T-helper 17 cell (primary cell): ENCODE measurements at places on chromosomes 6 and 20.

DNA sequence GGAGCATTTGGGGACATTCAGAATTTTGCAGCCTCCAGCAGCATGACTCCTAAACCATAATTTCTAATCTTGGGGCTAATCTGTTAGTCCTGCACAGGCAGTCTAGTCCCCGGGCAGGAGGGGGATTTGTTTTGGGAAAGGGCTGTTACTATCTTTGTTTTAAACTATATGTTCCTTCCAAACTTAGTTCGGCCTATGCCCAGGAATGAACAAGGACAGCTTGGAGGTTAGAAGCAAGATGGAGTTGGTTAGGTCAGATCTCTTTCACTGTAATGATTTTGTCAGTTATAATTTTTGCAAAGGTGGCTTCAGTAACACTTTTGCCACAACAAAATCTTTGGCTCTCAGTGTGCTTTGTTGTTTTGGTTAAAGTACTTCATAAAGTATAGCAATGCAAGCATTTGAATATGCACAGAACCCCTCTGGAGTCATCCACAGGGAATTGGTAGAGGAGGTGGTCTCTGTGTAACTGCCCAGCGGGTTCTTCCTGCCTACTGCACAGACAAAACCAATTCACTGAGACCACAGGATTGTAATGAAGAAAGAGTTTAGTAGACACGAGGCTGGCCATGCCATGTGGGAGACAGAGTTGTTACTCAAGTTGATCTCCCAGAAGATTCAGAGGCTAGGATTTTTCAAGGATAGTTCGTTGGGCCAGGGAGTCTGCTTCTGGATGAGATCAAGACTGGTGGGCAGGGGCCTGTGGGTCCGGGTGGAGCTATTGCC lies 224.1 kb upstream of the MYLIP start:
- no peak for DNase-seq
- no peaks in the 10 kb centered on the region for H3K36me3 ChIP-seq
- H3K4me1 ChIP-seq = no peaks in the 10 kb centered on the region
- H3K4me3 ChIP-seq = no peak overlapping the region
- H3K27me3 ChIP-seq = peaks cover 23% of the 10 kb centered on the region
- H3K27ac ChIP-seq = no peak overlapping the region

DNA sequence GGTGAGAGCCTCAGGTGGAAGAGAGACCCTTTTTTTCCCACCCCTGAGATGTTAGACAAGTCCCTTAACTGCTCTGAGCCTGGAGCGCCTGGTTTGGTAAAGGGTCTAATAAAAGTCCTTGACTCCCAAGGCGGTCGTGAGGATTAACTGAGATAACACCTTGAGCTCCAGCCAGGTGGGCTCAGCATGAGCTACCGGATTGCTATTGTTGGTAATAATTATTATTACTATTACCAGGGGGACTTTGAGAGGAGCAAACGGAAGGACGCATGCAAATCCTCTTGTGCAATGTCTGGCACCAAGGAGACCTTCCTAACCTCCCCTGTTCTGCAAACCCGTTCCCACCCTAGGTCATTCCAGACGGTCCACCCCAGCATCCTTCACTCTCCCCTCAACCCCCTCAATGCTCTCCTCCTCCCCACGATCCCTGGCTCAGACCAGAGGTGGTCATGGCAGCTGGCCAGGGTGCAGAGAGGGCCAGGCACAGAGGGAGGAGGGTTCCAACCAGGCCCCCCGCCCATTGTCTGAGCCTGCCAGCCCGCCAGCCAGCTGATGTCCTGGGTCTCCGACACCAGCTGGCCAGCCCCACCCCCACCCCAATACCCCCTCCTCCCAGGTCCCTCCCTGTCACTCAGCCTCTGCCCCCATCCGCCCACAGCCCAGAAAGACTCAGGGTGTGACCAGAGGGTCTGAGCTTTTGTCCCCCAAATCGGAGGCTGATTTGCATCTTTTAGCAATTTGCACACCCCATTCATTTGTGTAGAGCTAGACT lies 14.3 kb upstream of the CBFA2T2 start:
- H3K27me3 ChIP-seq = no peaks in the 10 kb centered on the region
- H3K36me3 ChIP-seq = peaks cover 3% of the 10 kb centered on the region
- peaks cover 3% of the 10 kb centered on the region for H3K4me1 ChIP-seq

- H3K4me3 ChIP-seq = no peak overlapping the region
- H3K36me3 ChIP-seq = no peaks in the 10 kb centered on the region
- peaks cover 8% of the 10 kb centered on the region for H3K27me3 ChIP-seq
Measured at GRCh38 chr20:52270696-52271095, 79.1 kb upstream of the ZFP64 start.

DNA sequence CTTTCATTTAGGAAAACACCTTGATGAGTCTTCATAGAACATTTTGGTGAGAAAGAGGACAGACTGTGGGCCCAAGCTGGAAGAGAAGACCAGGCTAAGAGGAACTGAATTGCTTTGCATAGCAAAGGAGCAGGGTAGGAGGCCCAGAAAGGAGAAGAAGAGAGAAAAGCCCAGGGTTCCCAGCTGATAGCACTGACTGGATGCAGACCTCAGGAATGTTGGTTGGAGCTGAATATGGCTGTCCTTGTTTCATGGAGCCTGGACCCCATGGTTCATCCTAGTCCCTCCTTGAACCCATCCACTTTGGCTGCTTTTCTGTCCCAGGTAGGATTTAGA lies 18.0 kb upstream of the ZFAND3 start:
- no peak overlapping the region for H3K4me3 ChIP-seq
- DNase-seq = no peak
- no peak overlapping the region for H3K27ac ChIP-seq
- no peaks in the 10 kb centered on the region for H3K36me3 ChIP-seq
- peaks cover 4% of the 10 kb centered on the region for H3K4me1 ChIP-seq

- H3K36me3 ChIP-seq = peaks cover 2% of the 10 kb centered on the region
- no peak overlapping the region for H3K27ac ChIP-seq
- DNase-seq = no peak
Measured at GRCh38 chr6:89580997-89581666, 57.4 kb downstream of the LYRM2 start.

- no peaks in the 10 kb centered on the region for H3K36me3 ChIP-seq
- H3K4me3 ChIP-seq = no peak overlapping the region
- no peaks in the 10 kb centered on the region for H3K4me1 ChIP-seq
- H3K27ac ChIP-seq = no peak overlapping the region
- H3K27me3 ChIP-seq = no peaks in the 10 kb centered on the region
Measured at GRCh38 chr6:66226109-66226508, 519.1 kb upstream of the EYS start.

- H3K4me3 ChIP-seq = peak within 1 kb of the TSS; percentile 88
- no peak for DNase-seq
- H3K27ac ChIP-seq = peak within 1 kb of the TSS; percentile 24
Measured at GRCh38 chr20:46308258-46309157, at the start of gene CDH22. Gene CDH22 (minus strand): TSS chr20:46308498. CDS start chr20:46251294, 57,204 bp downstream.
